ENCODE measurements at places on chromosomes 6 and 20.

- DNase-seq: no peak
These were observed 33.5 kb upstream of the TCF21 start for GRCh38 chr6:133855276-133855990.

DNA sequence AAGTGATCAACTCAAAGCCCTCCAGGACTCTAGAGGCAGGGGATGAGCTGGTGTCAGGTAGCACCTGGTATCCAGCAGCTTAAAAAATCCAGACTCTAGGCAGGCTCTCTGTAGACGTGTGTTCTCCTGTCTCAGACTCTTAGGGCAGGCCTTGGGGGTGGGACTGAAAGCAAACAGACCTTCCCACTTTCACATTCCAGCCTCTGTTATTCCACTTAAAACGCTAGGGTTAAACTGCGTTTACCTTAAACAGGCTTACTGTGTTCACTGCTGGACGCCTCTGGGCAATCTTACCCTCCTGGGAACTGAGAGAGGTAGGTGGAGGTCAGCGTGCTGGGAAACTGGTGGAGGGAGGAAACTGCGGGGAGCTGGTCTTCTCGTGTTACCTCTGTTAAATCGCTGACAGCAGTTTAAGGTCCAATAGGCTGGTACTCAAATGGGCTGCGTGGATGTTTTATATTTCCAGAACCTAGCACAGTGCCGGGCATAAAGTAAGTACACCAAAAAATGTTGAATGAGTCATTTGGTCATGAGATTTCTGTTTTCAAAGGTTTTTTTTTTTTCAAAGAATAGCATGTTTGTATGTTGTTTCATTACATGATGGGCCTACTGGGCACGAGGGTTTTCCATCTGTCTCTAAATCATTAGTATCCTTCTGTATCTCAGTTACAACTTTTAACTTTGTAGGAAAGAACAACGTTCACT, at the start of gene GCNT2:
TSS of gene GCNT2 (plus strand) at position 248 of the 705 bp plus-strand sequence. CDS start 7,561 bp downstream, outside the sequence.
- no peak for DNase-seq

GRCh38 chr6:41648070-41648585, 9.9 kb downstream of the MDFI start:
- no peak for DNase-seq

GRCh38 chr6:52497652-52498408, 77.7 kb downstream of the EFHC1 start:
- no peak for DNase-seq

DNA sequence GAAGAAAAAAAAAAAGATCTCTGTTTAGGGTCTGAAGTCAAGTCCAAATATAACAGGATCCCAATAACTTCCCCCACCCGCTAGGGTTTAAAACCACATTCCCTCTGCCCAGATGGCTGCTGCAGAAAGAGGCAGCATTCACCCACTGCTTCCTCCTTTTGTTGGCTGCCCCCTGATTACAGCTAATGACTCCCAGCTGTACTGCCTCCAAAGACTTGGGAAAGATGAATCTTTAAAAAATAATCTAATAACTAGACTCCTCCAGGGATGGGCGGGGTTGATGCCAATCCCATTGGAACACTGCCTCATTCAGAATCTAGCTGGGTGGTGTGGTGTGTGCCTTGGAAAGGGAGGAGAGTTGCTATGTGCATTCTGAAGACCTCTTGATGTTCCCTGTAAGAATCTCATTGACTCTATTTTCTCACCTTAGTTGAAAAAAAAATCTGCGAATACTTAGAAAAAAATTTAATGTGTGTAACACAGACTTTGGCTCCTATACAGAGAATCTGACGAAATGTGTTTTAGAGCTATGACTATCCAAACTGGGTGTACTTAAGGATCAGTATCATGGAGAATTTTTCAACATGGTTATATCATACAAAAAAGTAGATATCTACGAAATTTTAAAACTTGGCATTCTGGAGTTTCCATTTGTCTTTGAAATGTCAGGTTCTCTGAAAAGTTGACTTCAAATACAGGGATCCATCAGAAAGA, 174.0 kb downstream of the RNF144B start:
- no peak for DNase-seq

DNA sequence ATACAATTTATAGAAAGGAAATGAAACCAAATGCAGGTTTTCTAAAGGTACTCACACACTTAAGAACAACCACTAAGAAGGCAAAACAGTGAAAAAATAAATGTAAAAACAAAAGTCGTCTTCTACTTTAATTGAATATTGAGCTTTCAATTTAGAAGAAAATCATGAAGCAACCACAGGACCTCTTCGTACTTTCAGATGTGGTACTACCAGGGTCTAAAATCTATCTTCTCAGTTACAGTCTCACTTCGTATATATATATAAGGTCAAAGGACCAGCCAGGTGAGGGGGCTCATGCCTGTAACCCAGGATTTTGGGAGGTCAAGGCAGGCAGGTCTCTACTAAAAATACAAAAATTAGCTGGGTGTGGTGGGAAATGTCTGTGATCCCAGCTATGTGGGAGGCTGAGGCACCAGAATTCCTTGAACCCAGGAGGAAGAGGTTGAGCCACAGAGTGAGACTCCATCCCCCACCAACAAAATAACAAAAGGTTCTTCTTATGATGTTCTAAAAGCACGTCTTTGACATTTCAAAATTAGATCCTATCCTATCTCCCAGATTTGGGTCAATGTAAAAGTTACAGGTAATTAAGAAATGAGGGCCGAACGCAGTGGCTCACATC, 12.5 kb downstream of the ROMO1 start:
- no peak for DNase-seq

GRCh38 chr6:54440549-54440948, 132.3 kb downstream of the TINAG start:
- DNase-seq: no peak

DNA sequence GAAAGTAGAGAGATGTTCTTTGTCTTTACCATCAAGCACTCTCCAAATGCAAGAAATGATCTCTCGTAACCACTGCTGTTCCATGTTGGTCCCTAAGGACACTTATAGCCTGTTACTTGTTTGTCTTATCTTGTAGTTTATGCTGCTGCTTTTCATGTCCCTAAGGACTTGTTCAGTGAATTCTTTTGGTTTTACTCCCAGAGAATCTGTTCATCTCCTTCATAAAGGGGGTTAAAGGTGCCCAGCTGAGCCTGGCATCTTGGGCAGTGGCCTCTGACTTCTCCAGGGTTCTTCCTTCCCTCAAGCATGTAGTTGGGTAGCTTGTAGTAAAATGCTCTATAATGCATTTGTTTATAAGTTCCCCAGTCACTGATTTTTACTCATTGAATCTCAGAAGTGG, 864 bp upstream of the PKIG start:
- no peak for DNase-seq

- DNase-seq: no peak
These were observed 29.9 kb downstream of the HS3ST5 start for GRCh38 chr6:114312931-114313330.

GRCh38 chr6:80276861-80277260, 170.4 kb downstream of the BCKDHB start:
- DNase-seq: no peak

GRCh38 chr6:14348389-14348788, 230.8 kb downstream of the CD83 start:
- DNase-seq: no peak

- DNase-seq: no peak
These were observed 232.1 kb downstream of the LRFN2 start for GRCh38 chr6:40355066-40355465.

GRCh38 chr6:101458336-101458735, 64.8 kb downstream of the GRIK2 start:
- DNase-seq: no peak

GRCh38 chr6:168377484-168377855, 57.9 kb upstream of the DACT2 start:
- DNase-seq: no peak

DNA sequence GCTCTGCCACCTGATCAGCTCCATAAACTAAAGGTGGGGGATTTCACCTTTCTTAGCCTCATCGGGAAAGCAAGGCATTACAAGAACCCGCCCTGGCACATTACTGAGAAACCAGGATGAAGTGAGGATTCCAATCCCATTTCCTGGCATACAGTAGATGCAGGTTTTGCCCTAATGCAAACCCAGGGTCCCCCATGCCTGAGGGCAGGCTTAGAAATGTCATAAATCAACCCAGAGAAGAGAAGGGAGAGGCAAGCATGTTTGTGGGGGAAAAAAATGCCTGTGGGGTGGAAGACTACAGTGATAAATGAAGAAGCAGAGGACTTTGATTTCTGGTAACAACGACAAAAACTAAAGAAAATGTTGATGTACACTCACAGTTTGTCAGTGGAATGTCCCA, 18.0 kb upstream of the PMEPA1 start:
- no peak for DNase-seq

DNA sequence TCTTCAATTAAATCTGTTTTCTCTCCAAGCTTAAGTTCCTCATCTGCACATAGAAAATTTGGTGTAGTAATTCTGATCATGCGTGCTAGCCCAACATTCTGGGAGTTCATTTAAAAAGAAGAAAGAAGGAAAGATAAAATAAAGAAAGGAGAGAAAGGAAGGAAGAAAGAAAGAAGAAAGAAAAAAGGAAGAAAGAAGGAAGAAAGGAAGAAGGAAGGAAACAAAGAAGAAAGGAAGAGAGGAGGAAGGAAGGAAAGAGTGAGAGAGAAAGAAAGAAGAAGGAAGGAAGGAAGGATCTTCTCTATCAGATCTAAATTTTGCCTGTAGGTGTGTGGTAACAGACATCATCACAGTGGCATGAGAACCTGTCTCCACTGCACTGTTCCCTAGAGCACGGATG, 16.2 kb downstream of the SLPI start:
- DNase-seq: no peak

DNA sequence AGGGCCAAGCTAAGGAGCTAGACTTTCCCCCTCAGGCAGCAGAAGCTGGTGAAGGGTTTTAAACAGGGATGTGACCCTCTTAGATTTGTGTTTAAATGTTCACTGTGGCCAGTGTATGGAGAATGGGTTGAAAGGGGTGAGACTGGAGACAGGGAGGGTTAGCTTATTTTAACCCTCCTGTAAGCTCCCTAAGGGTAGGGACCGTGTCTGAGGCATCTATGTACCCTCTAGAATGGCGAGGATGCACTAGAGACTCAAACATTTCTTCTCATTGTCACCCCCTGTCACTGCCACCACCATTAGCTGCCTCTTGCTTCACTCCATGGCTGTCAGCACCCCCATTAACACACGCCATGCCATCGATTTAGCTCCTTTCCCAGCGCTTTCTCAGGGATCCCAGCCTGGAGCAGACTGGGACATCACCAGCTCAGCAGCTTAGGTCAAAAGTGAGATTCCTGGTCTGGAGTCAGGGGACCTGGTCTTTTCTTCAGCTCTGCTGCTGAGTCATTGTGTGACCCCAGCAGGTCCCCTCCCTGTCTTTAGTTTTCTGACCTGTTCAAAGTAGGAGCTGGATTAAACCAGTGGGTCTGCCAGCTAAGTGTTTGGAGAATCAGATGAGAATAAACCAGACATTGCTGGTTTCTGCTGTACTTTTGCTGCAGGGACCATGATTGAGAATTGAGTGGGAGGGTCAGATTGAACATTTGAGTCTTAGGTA, 1.1 kb upstream of the SLC22A7 start:
- DNase-seq: no peak

DNA sequence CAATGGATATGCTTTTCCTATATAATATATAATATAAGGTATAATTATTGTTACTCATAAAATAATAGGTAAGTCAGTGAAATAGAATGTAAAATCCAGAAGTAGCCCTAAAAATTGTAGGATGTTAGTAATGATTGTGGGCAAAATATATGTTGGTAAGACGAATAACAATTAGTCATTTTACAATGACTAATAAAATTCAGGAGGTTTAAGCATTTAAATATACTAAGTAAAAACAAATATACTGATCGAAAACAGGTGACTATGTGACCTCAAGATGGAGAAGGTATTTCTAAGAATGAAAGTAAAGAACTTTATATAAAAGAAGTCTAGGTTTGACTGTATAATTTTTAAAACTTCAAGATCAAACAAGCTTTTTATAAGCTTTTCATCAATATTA, 28.9 kb downstream of the FUCA2 start:
- no peak for DNase-seq

- no peak for DNase-seq
These were observed 103.5 kb downstream of the DACT2 start for GRCh38 chr6:168216117-168216516.

- DNase-seq: no peak
These were observed 4.2 kb downstream of the VEGFA start for GRCh38 chr6:43773980-43774775.

DNA sequence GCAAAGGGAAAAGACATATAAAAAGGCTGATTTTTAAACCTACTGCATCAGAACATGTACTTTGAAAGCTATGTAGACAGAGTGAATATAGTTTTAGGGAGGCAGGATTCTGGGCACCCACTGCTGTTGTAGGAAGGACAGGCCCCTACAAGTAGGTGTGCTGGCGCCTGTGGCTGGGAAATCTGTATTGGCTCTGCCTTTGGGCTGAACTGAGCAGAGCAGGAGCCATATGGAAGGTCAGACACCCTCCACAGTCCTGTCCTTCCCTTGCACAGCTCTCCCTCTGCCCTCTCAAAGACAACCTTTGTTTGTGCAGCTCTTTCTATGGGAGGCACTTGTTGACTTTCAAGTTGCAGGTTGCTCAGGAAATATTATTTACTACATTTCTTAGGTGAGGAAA, 18.4 kb upstream of the ULBP3 start:
- DNase-seq: no peak

- no peak for DNase-seq
These were observed 20.8 kb upstream of the GMDS start for GRCh38 chr6:2266031-2266795.

GRCh38 chr6:5499644-5500306, 238.5 kb downstream of the FARS2 start:
- no peak for DNase-seq

GRCh38 chr20:51354191-51354768, 188.2 kb downstream of the NFATC2 start:
- DNase-seq: no peak

GRCh38 chr6:30839671-30840070, 44.6 kb upstream of the DDR1 start:
- no peak for DNase-seq

DNA sequence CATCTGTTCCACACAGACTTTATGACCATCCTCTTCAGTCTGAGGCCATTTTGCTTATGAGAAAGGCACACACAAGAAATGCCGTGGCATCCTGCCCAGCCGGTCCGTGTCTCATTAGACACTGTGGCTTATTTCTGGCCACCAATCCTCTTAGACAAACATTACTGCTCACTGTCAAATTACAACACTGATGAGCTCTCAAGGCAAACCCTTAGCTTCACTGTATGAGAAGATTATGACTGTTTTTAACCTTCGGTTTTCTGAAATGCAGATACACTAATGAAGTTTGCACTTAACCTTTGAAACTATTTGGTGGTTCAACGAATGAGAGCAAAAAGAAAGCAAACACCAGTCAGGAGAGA, 50.5 kb upstream of the DST start:
- no peak for DNase-seq

- DNase-seq: no peak
These were observed 65.3 kb upstream of the ZNF217 start for GRCh38 chr20:53658973-53659372.

GRCh38 chr6:70524721-70525286, 41.9 kb upstream of the SDHAF4 start:
- DNase-seq: no peak

GRCh38 chr6:5979650-5980420, 26.9 kb downstream of the NRN1 start:
- no peak for DNase-seq

Data from stimulated activated CD4-positive, alpha-beta T cell treated with anti-CD3 and anti-CD28 coated beads, Interleukin-12 subunit alpha, Interleukin-12 subunit beta, amount 100 ng/mL, for 24 hours (primary cell).